ENCODE measurements at places on chromosomes 7 and 10.

DNA sequence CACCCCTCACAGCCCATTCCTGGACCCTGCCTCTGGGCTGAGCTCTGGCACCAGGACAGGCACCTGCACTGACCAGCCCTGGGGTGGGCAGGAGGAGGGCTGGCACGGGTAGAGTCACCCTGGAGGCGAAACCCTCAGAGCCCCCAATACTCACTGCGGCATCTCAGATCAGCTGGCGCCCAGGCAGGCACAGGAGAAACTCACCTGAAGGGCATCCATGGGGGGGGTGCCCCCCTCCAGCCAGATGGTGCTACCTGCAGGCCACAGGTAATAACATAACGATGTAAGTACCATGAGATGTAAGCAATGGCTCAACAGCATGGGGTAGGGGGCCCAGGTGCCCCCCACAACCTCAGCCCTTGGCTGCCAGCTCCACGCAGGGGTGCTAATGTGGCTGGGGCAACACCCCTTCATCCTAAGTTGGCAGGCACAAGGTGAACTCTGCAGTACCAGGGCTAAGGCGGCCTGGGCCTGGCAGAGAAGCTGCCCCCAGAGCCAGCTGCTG is 12.1 kb upstream of the PYROXD2 start:
- no peak for DNase-seq

DNA sequence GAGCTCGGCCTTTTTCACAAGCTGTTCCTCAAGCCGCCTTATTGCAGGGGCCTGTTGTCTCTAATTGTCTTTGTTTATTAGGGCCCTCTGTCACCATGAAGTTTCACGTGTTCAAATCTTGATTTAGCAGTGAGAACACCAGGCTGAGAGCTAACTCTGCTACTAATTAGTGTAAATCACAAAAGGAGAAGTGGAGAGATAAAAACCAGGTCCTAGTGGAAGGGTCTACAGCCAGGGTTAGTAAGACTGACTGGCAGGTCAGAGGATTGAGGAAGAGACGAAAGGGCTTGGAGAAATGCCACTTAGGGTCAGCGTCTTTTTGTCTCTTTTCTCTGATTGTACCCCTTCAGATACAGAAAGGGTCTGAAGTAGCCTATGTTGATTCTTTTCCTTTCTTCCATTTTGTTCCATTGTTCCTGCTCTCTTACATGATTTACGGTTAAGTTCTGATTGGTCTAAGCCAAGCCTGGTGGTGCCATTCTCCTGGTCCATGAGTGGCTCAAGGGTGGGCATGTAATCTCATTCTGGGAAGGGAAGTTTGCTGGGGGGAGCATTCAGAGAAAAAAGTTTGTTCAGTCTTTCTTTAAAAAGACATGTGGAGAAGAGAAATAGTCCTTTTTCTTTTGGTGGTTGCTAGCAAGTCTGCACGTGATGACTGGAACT is 21.3 kb downstream of the SSMEM1 start:
- DNase-seq = no peak

- peak; percentile 40 for DNase-seq
Observed at GRCh38 chr10:90912174-90912573, 8.7 kb downstream of the ANKRD1 start.

GRCh38 chr10:44198780-44199097 is 186.2 kb downstream of the CXCL12 start:
- DNase-seq = no peak

GRCh38 chr7:131636092-131636491 is 79.7 kb upstream of the PODXL start:
- no peak for DNase-seq

DNA sequence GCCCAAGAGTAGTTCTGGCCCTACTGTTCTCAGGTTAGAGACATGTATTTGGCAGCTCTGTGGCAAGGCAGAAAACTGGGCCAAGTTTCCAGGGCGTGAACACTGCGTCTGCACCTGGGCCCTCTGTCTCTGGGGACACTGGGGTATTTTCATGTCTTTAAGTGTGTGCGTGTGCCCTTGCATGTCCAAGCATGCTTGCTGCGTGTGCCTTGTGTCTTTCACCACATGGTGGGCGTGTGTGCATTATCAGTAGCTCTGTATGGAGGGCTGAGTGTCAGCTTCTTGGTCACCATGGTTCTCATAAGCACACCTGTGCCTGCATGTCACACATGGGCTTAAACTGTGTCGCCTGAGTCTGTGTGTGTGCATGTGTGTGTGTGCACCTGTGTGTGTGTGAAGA is 69.3 kb downstream of the HIPK2 start:
- no peak for DNase-seq

GRCh38 chr10:96287392-96288105 is 16.2 kb upstream of the BLNK start:
- no peak for DNase-seq
